Stimulated activated CD8-positive, alpha-beta memory T cell treated with anti-CD3 and anti-CD28 coated beads, Interleukin-4, amount 100 ng/mL, for 24 hours (primary cell): ENCODE measurements at places on chromosomes 11 and 22.

DNA sequence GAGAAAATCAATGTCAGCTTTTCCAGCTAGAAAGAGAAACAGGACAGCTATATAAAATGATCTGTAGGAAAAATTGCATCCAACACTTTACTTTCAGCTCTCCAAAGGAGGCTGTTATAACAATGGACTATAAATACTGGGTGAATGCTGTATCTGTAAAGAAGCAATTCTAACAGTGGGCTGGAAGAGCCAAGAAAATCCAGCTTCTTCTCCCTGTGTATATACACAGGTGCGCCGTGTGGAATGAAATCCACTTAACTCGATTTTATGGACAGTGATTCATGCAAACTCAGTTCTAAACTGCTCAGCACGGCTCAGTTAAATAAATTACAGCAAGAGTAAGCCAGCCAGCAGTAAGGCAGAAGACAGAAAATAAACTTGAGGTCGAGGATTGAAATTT is 32.5 kb upstream of the LMO2 start:
- DNase-seq: no peak

GRCh38 chr22:23888615-23889401 is 5.4 kb upstream of the MIF start:
- DNase-seq: no peak

- no peak for DNase-seq
These were observed 208.6 kb downstream of the KIRREL3 start for GRCh38 chr11:126791991-126792390.

- no peak for DNase-seq
These were observed 556 bp downstream of the CDCA5 start for GRCh38 chr11:65083134-65083833.

DNA sequence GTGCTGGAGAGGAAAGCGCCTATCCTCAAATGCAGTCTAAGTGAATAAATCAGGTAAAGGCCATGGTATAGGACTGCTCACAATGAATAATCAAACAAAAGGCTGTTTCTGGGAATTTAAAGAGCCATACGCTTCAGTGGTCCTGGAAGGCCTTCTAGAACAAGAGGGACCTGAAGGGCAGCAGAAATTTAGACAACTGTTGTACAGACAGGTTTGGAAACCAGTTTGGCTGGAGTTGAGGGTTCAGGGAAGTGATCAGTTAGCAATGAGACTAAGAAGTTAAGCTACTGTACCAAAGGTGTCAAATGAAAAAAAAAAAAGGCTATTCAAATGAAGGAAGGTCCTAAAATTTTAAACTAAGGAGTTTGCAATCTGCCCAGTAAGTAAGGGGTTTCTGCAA is 56.6 kb upstream of the SCUBE2 start:
- DNase-seq: no peak

DNA sequence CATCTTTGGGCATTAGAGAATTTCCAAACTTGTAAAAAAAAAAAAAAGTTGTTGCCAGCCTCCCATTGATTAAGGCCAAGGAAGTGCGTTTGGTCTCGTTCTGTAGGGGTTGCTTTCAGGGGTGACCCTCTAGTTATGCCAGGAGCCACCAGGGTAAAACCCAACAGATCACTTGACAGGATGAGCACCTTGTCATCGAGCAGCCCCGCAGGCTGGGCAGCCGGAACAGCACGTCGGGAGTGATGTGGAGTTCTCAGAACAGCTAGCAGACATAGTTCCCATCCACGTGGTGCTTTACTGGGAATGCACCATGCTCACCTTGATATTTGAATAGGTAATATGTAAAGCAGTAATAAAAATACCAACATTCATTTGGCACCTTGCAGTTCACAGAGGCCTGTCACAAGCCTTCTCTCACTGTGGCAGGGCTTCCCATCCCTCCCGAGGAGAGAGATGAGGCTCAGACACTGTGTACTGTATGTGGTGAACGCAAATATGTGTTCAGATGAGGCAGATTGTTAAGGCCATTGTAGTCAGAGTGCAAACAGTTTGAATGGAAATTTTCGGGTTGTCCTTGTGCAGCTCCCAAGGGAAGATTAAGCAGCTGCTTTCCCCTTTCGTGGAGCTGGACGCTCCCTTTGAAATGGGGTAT is 70.9 kb upstream of the SORL1-AS1 start:
- DNase-seq: no peak

GRCh38 chr22:45602004-45602733 is 69.5 kb upstream of the ATXN10 start:
- DNase-seq: no peak

- DNase-seq: no peak
These were observed 34.1 kb downstream of the PHLDB1 start for GRCh38 chr11:118641397-118642019.

DNA sequence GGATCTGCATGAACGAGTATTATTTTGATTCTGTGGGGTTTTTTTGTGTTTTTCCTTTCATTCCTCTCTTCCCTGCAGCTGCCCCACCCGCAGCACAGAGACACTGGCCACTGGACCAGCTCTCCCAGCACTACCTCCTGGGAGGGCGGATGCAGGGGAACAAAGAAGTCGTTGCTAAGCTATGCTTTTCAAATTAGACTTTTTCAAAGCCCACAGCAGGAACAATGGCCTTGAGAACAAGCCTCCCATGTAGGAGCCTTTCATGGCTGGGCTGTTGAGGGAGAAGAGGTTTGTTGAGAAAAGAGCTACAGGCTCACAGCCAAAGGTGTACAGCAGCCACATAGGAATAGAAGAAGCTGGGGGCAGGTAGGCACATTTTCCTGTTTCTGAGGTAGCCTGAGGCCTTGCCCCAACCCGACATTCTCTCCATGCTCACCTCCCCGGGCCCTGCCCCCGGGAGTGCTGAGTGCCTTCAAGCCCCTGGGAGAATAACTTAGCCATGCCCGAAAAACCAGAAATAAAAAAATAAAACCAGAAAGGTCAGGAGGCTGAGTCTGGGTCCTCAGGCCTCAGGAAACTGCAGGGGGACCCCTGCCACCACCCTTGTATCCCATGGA is 20.5 kb upstream of the SYT12 start:
- no peak for DNase-seq

DNA sequence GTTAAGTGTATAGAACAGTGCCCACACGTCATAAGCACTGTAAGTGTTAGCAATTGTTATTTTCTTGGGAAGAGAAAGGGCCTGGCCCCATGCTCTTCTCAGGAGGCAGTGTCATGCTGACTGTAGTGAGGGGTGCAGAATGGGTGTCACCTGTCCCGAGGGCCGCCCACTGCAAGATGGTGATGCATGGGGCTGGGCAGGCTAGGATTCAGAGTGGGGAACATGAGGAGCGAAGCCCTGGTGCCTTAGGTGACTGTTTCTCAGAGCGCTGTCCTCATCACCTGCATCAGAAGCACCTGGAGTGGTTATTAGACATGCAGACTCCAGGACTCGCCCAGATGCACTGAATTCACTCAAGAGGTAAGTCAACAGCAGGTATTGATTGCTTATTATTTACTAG is 101.0 kb upstream of the PARVA start:
- no peak for DNase-seq

- no peak for DNase-seq
These were observed 23.1 kb downstream of the MN1 start for GRCh38 chr22:27778294-27779090.

DNA sequence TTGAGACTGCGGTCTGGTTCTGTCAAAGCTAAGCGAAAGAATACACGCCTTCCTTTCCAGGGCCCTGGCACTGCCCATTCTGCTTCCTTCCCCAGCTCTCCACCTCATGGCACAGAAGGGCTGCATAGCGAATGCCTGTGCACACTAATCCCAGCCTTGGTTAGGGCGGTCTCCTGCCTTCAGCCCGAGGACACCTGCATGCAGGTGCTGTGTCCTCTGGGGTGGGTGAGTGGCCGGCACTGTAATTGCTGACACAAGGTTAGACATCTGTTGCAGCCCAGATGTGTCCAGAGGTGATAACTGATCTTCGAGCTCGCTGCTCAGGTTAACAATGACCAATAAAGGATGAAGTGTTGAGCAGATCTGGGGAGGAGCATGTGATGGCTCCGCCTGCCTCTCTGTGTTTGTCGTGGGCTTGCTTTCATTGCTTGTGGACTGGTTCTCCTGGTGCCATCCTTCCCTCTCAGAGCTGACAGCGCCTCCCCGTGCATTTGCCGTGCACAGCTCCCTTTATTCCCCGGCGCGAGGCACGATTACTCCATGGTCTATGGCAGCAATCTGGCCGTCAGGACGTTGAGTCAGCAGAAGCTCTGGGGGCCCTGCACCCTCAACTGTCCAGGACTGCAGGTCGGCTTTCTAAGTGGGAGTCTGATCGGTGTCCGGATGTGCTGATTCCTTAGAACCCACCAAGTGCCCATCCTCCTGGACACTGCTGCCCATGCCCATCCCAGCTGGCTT is 1088.2 kb downstream of the BRD1 start:
- DNase-seq: no peak

GRCh38 chr11:284105-285020 is 4.6 kb upstream of the PGGHG start:
- no peak for DNase-seq

- DNase-seq: no peak
These were observed 1.0 kb upstream of the TUBA8 start for GRCh38 chr22:18109410-18110193.

DNA sequence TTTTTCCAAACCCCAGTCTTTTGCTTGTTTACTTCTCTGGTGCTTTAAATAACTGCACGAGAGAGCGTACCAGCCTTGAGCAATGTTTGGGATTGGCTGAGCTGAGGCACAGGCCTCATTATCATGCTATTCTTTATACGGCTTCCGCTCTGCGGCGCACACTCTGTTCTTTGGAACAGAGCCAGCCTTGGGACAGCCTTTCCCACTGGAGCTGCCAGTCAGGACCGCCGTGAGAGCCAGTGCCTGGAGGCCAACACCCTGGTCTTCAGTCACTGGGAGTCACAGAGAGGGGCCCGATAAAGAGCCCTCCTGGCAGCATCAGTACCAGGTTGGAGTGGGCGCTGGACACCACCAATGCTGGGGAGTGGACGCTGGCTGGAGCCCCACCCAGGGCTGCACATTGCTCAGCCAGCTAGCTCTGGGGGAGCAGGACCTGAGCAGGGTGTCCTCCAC is 125.6 kb downstream of the BCR start:
- no peak for DNase-seq

- DNase-seq: no peak
These were observed 44.3 kb downstream of the ZNRF3 start for GRCh38 chr22:28927630-28928029.

GRCh38 chr22:45804986-45805325 is 133.3 kb downstream of the ATXN10 start:
- no peak for DNase-seq
